ENCODE measurements at places on chromosomes 5 and 9.

DNA sequence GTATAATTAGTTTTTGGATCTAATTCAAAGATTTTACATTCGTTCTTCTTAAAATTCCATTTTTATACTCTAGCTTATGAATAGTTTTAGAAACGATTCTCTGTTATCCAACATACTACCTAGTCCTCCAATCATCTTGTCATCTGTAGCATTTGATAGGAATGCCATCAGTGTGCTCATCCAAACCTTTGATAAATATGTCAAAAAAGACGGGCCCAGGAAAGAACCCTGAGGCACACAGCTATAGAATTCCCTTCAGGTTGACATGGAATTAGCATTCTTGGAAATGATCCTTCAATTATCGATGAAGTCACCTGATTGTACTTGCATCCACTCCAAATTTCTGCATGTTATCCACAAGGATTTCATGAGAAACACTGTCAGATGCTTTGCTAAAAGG lies 64.8 kb upstream of the EFNA5 start:
- DNase-seq = no peak

DNA sequence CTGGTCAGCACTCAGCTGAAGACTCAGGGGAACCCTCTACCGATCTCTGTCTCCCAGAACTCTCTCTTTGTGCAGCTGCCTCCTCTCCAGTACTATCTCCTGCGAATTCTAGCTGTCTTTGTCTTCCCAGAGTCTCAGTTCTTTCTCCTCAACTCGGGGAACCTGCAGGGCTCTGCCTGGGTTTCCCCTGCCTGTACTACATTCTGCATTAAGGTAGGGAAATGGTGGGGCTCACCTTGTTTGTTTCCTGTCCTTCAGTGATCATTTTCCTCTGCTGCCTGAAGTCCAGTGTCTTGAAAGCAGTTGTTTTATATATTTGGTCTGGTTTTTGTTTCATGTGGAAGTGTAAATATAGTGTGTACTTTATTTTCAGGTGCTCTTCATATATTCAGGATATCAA lies 43.1 kb upstream of the IGFBPL1 start:
- no peak for DNase-seq

GRCh38 chr9:4572184-4572826 lies 82.0 kb downstream of the SLC1A1 start:
- DNase-seq = no peak

DNA sequence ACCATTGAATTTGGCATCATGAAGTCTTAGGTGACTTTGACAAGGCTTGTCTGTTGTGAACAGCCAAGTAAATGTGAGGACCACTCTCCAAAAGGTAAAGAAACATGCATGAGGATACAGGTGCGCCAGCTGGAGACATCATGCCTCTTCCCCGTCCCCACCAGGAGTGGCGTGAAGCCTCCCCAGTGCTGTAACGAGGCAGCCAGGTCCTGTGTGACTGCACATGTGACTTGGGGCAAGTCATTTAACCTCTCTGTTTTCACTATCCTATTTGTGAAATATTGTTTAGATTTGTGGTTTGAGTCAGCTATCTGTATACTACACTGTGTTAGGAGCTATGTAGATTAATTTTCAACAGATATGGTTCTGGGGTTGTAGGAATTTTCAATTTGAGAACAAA lies 65.0 kb downstream of the DOCK8 start:
- no peak for DNase-seq

DNA sequence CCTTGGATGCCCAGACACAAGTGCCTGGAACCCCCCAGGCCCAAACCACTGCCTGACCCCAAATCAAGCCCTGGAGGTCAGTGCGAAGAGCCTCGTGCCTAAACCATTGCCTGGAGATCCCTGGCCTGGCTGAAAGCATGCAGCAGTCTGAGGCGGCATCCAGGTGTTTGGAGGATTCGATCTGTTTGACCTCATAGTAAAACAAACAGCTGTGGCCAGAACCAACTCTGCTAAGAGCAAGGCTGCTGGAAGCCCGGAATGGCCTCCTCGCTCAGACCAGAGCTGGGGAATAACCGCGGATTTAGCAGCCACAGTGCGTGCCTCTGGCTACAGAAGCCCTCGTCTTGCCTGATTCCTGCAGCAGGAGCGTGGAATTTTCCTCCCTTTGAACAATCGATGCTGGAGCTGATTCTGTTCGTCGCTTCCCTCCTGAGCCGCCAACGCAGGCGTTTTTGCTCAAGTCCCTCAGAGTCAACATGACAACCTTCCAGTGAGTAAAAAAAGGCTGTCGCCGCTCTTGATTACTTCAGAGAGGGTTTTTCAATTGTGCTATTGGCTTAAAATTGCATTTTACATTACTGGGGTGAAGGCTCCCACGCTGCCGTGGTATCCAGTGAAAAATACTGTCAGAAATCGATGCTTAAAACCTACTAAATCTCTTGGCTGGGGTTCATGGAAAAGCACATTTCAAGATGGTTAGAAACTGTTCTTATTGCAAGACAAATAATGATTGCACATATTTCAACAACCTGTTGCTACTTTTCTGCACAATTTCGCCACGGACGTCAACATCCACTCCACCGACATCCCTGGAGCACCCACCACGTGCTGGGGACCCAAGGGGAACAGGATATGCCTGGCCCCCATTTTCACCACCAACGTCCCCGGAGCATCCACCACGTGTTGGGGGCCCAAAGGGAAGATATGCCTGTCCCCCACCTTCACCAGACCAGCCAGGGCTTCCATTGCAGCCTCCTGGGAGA lies 190.0 kb downstream of the OLFM1 start:
- no peak for DNase-seq

DNA sequence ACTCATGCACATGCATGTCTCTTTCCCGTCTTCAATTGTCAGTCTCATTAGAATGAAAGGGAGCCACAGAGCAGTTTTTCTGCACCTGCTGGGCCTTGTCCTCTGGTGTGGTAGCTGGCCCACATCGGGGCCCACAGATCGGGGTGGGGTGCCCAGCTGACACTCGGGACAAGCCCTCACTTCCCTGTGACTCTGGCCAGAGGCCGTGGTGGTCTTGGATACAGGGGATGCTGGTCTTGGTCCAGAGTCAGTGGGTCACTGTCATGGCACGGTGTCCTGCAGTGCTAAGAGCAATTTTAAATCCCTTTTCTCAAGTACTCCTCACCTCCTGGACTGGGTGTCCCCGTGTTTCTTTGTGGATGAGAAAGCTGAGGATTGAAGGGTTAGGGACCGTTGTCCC lies 193.2 kb downstream of the CACNA1B start:
- DNase-seq = no peak

GRCh38 chr5:56169281-56169680 lies 63.8 kb downstream of the ANKRD55 start:
- DNase-seq = no peak

All from GM12865 (cell line).